GM12892 (cell line): ENCODE measurements at places on chromosomes 12 and 14.

GRCh38 chr12:5927732-5928516 is 17.1 kb downstream of the ANO2 start:
- no peak for DNase-seq

DNA sequence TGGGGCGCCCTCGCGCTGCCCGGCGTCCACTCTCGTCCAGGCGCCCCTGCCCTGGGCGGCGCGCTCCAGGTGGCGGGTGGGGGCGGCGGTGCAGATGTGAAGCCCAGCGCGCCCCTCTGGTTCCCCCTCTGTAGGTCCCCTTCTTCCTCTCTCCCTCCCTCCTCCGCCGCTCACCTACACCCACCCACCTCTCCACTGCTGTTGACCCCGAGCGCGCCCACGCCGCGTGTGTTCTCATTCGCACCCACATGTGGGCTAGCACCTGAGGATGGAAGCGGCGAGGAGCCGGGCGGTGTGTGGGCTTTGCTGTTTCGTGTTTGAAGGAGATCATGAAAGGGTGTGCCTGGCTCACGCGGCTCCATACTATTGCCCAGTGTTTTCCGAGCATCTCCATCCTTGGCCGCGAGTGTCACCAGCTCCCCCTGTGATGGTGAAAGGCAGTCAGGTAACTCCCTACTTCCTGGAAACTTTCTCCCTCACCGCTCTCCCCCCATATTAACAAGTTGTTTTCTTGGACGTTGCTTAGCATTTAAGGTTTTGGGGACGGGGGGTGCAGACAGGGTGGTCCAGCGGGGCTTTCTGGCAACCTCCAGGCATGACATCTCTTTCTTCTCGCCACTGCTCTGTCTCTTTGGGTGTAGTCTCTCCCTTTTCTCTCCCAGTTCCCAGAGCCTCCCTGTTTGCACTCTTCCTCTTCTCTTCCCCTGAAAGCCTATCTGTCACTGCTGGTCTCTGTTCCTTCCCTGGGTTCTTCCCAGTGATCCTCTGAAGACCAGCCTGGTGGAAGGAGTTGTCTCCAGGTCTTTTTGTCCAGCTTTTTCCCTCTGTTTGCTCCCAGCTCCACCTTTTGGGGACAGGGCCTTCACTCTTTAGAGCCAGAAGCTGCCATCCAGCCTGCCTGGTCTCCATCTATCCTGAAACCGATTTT is 1.6 kb downstream of the CACNA1C start:
- DNase-seq: no peak

GRCh38 chr12:12586879-12587675 is 24.4 kb upstream of the DUSP16 start:
- no peak for DNase-seq

- DNase-seq: no peak
These were observed 379.8 kb downstream of the FUT8 start for GRCh38 chr14:65792208-65792905.

DNA sequence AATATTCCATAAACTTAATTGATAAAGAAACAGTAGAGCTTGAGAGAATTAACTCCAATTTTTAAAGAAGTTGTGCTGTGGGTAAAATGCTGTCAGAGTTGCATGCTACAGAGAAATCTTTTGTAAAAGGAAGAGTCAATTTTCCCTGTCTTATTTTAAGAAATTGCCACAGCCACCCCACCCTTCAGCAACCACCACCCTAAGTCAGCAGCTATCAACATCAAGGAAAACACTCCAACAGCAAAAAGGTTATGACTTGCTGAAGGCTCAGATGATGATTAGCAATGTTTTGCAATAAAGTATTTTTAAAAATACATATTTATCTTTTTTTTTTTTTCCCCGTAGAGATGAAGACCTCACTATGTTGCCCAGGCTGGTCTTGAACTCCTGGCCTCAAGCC is 6.5 kb upstream of the DRAM1 start:
- no peak for DNase-seq

- no peak for DNase-seq
These were observed 156.1 kb downstream of the SLC38A4 start for GRCh38 chr12:46669720-46670119.

DNA sequence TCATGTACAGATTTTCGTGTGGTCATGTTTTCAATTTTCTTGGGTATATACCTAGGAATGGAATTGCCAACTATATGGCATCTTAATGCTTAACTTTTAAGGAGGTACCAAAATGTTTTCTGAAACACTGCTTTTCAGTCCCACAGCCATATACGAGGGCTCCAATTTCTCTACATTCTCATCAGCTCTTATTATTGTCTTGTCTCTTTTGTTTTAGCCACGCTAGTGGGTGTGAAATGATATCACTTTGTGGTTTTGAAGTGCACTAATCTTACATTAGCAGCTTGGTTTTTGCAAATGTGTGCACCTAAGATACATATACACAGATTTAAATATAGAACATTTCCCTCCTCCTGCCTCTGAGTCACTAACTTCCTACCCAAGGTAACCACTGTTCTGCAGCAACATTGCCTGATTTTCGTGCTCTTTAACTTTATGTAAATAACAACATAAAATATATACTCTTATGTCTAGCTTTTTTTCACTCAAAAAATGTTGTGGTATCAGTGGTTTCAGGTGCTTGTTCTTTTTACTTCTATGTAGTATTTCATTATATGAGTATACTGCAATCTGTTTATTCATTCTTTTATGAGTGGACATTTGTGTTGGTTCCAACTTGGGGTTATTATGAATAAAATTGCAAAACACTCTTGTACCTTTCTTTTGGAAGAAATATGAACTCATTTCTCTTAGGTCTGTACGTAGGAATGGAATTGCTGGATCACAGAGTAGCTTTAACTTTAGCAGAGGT is 73.1 kb downstream of the ZFP36L1 start:
- no peak for DNase-seq

- DNase-seq: no peak
These were observed 223.2 kb upstream of the RTL1 start for GRCh38 chr14:101126731-101127130.

DNA sequence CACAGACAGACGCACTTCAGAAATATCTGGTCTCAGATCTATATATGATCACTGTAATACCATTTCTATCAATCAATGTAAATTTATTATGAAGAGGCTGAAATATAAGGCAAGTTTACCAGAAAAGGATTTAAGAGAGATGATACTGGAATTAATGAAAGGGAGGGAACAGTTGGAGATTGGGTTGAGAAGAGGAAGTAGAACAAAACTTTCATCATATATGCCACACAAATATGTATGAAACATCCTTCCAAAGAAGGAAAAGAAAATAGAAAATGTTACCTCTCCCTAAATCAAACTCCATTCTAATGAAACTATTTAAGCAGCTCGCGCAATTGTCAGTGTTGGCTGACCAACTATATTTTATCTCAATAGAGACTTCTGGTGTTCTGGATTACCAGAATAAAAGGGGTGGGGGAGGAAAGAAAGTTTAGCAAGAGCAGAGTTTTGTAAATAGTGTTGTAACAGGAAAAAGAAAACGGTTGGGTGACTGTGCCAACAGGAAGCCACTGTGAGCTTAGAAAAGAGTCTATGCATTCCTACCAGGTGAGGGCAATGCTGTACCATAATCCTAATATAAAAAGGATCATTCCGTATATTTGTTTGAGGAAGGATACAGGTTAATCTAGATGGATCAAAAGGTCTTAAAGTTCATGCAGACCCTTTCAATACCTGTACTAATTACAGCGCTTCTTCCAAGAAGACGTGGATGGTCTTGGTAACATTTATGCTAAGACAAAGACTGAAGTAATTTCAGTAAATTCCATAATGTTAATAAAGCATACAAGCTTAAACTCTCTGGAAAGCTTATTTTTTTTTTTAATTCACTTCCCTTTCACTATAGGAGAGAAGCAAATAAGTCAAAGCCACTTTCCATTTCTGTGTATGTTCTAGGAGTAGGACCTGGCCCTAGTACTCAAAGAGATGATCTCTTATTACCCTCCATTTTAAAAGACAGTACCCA is 14.5 kb upstream of the LLPH start:
- no peak for DNase-seq

- DNase-seq: no peak
These were observed 79.9 kb upstream of the NCOR2 start for GRCh38 chr12:124647316-124647715.

DNA sequence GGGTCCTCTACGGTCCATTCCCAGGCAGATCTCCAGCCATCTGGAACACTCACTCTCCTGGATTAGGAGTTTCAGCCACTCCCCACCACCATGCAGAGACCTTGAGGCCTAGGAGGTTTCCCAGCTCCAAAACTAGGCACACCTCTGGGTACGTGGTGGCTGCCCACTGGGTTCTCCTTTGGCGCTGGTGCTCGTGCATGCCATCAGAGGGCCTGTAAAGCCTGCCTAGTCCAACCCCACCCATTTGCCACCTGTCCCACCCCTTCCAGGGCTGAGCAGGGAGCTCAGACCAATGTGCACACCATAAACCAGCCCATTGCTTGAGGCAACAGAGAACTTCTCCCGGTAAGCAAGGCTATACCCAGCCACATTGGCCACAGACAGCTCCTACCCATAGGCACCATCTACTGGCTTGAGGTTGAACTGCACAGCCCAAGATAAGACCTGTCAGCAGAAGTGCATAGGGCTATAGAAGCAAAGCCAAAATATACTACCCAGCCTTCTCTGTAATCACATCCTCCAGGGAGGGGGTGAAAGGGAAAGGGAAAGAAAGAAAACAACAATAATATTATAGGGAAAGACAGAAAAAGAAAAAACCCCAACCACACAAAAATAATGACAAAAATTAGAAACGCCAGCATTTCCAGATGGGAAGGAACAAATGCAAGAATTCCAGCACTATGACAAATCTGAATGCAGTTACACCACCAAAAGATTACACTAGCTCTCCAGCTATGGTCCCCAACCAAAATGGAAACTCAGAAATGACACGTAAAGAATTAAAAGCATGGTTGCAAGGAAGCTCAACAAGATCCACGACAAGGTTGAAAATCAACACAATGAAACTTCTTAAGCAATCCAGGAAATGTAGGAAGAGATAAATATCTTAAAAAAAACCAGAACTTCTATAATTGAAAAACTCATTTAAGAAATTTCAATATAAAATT is 111.9 kb upstream of the CCDC175 start:
- no peak for DNase-seq

GRCh38 chr14:99718031-99718810 is 34.1 kb downstream of the CYP46A1 start:
- no peak for DNase-seq

- peak; percentile 77 for DNase-seq
These were observed 10.6 kb upstream of the MLXIP start for GRCh38 chr12:122067966-122068365.

DNA sequence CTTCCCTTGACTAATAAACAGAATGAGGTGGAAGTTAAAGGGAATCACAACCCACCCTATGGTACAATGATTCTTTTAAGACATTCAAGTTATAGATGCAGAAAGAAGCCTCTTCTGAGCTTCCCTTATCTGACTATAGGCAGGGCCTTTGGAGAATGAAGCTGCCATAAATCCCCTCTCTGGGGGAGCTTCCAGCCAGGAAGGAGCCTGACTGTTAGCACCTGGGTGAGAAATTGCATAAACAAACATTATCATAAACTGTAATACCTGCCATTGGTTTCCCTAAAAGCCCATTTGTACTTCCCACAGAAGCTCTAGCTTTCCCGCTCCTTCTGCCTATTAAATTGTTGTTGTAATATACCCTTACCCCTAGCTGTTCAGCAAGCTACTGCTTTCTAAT is 81.3 kb upstream of the RESF1 start:
- no peak for DNase-seq

- DNase-seq: no peak
These were observed 1023.6 kb downstream of the VRK1 start for GRCh38 chr14:97820781-97821180.

DNA sequence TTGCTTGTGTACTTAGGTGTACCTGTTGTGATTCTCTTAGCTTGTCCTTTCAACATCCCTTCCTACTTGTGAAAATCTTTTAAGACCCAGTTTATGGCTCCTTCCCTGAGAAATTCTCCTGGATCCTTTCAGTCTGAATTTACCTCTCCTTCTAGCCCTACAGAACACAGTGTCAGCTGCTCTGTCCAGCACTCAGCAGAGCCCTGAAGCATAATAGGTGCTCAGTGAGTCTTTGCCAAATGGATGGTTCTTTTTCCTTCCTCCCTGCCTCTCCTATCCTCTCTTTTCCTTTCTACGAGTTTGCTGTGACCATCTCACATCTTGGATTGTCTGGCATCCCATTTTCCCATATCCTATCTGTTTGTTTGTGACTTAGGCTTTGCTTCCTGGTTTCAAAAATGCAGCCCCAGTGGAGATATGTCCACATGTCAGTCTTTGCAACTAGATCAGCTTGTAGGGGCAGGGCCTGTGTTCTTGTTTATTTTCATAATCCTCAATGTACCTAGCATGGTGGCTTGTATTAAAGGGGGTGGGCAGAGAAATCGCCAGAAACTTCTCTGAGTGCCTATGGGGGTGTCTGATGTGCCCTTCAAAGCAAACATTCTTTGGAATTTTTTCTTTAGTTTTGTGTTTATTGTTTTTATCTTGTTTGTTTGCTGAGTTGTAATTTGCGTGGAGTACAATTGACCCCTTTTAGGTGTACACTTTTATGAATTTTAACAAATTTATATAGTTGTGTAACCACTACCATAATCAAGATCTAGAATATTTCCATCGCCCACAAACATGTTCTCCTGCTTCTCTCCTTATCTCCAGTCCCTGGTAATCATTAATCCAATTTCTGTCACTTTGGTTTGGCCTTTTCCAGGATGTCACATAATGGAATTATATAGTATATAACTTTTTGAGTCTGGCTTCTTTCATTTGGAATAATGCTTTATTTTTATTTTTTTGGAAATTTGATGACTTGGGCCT is 62.8 kb downstream of the SMOC1 start:
- DNase-seq: no peak

- DNase-seq: no peak
These were observed 191.5 kb upstream of the CAND1 start for GRCh38 chr12:67077617-67078016.

GRCh38 chr14:43789458-43789857 is 717.6 kb downstream of the FSCB start:
- no peak for DNase-seq

GRCh38 chr12:74903522-74903921 is 306.1 kb downstream of the KCNC2 start:
- DNase-seq: no peak

- peak; percentile 98 for DNase-seq
These were observed 7.9 kb downstream of the SETD1B start for GRCh38 chr12:121811434-121812319.

GRCh38 chr14:96192975-96193805 is 11.4 kb upstream of the BDKRB2 start:
- DNase-seq: no peak

GRCh38 chr12:52392465-52393007 is 7.1 kb upstream of the KRT84 start:
- no peak for DNase-seq

DNA sequence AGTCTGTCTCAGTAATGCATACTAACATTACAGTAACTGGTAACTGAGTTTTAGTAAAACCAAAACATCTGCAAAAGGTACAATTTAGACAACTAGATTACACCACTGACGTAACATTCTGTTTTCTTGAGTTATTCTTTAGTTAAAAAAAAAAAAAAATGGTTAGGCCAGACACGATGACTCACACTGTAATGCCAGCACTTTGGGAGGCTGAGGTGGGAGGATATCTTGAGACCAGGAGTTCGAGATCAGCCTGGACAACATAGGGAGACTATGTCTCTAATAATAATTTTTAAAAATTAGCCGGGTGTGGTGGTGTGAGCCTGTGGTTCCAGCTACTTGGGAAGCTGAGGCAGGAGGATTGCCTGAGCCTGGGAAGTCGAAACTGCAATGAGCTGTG is 34.1 kb downstream of the AP5M1 start:
- DNase-seq: no peak
